Femur (tissue), 1 donor: ENCODE measurements at places on chromosomes 1 and 21.

- DNase-seq, result no peak
Measured at GRCh38 chr1:162366149-162366548, 10.5 kb downstream of the SPATA46 start.

DNA sequence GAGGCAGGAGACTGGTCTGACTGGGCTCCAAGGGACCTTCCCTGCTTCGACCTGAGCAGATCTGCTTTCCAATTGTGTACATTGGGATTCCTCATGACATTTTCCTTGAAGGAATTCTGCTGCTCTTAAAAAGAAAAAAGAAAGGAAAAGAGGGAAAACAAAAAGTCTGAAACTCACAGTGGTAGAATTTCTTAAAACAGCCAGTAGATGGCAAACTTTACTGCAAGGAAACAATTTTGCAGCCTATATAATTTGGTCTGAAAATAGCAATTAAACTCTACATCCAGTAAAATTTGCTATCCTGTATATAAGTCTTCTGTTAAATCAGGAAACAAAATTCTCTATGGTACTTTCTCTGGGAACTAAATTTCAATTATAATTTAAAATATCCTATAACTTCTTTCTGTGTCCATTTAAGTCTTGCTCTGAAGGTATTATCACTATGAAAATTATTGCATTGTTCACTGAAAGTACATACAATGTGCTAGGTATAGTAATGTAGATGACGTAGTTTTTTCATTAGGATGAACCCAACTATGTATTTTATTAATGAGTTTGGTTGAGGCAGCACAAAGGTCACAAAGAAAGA, 59.8 kb downstream of the CRB1 start:
- no peak for DNase-seq

DNA sequence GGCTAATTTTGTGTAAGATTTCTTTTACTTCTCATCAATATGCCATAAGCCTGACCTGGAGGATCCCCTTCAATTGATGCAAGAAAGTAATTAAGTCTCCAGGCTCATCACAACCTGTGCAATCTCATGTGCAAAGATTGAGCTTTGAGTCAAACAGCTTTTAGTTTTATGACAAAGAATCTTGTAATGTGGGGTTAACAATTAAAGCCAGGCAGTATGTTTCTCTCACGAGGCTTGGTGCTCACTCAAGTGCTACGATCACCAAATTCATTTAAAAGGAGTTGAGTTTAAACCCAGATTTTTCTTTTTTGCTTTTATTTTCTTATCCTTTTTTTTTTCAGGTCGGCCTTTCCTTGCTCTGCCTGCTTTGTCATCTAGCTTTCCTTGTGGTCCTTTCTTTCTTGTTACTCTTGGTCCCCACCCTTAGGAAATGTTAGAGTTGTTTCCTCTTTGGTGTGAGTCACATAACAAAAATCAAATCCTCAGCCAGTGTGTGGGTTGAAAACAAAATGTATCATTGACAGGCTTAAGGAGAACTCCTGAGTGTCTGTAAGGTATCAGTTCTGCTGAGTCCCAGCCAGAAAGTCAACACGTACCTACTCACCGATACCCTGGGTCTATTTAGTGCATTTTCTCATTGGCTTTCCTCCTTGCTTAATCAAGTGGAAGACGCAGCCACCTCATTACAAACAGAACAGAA, 1037.2 kb downstream of the ADGRL2 start:
- no peak for DNase-seq

GRCh38 chr1:5986018-5986417, 6.2 kb downstream of the NPHP4 start:
- no peak for DNase-seq

GRCh38 chr1:166980383-166980782, 5.0 kb upstream of the ILDR2 start:
- no peak for DNase-seq

DNA sequence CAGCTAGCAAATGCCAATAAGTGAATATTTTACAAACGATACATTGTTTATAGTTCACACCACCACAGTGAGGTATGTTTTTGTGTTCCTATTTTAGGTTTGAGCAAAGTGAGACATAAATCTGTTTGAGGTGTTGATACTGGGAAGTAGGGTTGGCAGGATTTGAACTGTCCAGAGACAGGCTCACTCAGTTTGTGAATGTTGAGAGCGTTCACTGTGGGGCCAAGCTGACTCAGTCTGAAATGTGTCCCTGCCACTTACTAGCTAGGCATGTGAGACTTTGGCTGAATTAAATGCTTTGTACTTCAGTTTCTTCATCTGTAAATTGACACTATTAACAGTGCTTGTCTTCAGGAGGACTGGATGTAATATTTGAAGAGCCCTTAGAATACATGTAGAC, 35.1 kb downstream of the DIRAS3 start:
- no peak for DNase-seq
